T-cell (primary cell): ENCODE measurements at places on chromosomes 6 and 20.

GRCh38 chr6:6811128-6812009, 222.8 kb downstream of the LY86 start:
- DNase-seq, result peak; percentile 41

DNA sequence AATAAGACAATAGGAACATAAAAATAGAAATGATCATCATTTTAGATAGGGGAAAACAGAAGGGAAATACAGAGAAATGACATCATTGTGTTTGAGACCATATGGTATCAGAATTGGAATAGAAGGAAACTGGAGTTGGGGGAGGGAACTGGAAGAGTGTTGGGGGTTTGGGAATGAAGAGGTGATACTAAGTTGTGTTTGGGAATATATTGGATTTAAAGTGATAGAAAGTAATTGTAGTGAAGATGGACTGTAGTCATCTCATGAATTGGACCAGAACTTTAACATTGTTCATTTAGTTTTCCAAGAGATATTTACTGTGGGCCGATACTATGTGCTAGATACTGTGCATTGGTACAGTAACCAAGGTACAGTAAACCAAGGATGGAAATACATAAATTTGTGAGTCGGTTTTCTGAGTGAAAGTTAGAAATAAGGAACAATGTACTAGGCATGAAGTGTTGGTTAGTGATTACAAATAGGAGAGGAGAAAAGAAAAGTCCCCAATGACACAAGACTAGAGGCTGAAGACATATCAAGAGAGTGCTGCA, 32.3 kb downstream of the KCNQ5 start:
- no peak for DNase-seq

- DNase-seq, result no peak
These were observed 92.8 kb downstream of the ATRN start for GRCh38 chr20:3563548-3564177.

- no peak for DNase-seq
These were observed 970.0 kb upstream of the SLC35B3 start for GRCh38 chr6:9405369-9405768.

DNA sequence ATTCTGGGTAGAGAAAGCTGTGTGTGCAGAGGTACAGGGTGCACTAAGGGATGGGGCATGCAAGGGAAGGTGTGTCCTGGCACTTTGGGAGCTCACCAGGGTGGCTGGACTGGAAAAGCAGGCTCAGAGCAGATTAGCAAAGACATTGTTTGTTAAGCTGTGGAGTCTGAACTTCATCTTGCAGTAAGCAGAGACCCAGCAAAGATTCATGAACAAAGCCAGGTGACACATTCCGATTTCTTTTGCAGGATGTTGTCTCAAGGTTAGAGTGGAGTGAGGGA, 28.8 kb downstream of the DUSP22 start:
- no peak for DNase-seq

- no peak for DNase-seq
These were observed 91.5 kb upstream of the BHLHE23 start for GRCh38 chr20:63098195-63098810.

DNA sequence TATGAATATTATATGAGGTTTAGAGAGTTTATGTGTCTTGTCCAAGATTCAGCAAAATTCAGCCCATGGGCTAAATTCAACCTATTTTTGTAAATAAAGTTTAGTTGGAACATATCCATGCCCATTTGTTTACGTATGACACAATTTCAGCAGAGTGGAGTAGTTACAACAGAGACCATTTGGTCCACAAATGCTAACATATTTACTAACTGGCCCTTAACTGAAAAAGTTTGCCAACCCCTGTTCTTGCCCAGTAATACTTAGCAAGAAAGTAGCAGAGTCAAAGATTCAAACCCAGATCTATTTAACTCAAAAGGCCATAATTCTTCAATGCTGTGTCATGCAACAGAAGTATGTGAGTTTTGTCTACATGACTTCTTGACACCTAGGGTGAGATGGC, 561.0 kb downstream of the PTPRT start:
- no peak for DNase-seq
